T47D (cell line): ENCODE measurements at places on chromosomes 3 and 15.

DNA sequence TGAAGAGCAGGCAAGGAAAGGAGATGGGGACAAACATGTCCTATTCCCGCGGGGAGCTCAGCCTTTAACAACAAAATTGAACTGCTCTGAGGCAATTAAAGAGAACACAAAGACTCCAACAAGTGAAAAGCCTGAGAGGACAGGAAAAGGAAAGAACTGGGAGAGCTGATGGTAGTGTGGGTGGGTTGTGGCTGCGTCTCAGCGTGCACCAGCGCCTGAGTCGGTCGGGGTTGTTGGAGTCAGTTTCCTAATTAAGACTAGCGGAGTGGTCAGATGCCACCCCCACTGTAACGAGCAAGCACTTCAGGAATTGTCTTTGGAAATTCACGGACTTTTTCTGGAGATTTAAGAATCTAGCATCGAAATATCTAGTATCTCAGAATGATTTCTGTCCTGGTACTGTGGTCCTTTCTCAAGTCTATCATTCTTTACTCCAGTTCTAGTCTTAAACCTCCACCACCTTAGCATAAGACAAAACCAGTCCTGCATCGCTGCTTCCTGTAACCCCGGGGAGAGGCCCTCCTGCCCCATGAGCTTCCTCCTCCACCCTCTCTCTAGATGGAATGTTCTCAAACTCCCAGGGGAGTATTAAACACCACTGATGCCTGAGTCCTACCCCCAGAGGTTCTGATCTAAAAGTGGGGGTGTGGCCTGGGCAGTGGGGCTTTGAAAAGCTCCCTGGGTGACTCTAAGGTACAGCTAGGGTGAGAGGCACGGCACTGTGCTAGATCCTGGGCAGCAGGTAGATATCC is 104.0 kb downstream of the CYP19A1 start:
- DNase-seq: no peak

- no peak for DNase-seq
These were observed 26.4 kb downstream of the FAH start for GRCh38 chr15:80179025-80179759.

- peak; percentile 83 for DNase-seq
These were observed 134.3 kb upstream of the RARB start for GRCh38 chr3:25293736-25294135.

GRCh38 chr15:71282076-71282475 is 166.8 kb downstream of the THSD4 start:
- no peak for DNase-seq

DNA sequence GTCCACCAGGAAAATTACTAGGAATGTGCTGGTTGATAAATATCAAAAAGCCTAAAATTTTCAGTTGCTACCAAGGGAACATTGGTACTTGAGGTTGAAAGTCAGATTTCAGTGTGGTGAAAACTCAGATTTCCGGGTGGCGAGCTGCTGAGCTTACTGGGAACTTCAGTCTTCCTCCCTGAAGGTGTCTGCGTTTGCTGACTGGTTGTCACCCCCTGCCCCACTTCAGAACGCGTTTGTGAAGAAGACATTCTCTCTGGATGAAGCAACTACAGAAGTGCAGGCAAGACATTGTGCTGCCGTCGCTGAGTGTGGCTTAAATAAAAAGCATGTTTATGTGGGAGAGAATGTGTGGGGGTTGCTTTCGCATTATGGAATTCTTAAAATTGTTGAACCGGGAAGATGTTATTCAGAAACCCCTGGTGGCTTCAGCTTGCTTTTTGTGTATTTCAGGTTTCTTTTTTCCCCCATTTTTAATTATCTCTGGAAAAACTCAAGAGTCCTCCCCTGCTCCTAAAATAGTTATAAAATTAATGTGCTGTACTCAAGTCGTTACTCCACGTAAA is 7.1 kb downstream of the FAM81A start:
- DNase-seq: no peak

DNA sequence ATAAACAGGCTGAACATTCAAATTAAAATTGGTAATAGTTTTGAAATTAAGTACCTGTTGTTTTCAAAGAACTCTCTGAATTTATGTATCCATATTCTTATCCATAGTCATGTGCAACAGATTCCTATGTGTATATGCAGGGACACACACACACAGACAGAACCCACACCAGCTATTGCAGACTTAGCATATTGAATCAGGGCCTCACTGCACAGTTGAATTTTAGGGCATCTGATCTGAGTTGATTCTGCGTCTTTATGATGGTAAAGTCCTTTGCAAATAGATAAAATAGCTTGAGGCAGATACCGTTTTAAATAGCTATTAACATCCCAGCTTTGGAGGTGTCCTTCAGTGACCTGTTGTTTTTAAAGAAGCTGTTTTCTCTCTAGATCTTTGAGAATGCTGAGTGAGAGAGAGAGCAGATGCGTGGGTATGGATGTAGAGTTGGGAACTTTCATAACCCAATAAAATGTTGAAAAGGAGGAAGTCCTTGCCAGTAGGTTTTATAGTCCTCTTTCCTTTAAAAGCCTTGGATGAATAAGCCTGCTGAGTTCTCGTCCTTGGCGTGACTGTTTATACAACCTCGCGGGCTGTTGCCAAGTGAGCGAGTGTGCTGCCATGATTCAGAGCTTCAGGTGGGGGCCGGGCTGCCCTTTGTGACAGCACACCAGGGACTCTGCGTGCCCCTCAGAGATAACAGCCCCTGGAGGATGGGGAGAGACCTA is 18.3 kb downstream of the MYZAP start:
- no peak for DNase-seq

- no peak for DNase-seq
These were observed 191.5 kb upstream of the SLC24A5 start for GRCh38 chr15:47929138-47929803.
